ENCODE measurements at places on chromosomes 4 and X. TPM values are rescaled to one million over a fixed set of nuclear protein-coding genes. Genes with fewer than 3 reads are reported as not detected.

Gene BMX
- not detected for total RNA-seq

Gene TMEM47
- 0.81 TPM for total RNA-seq

Gene MAGEB10
- not detected for total RNA-seq

Gene FAM149A
- total RNA-seq = 1.7 TPM

Gene JCHAIN
- total RNA-seq = 0.46 TPM

Gene FAM13A
- 5.4 TPM for total RNA-seq

Gene CACNA1F
- total RNA-seq = not detected

Gene NPY2R
- total RNA-seq = 0.02 TPM

Gene BTK
- 0.13 TPM for total RNA-seq

Gene UGT2B11
- 0.12 TPM for total RNA-seq

Gene CSAG2
- total RNA-seq = not detected

Gene SSX2
- total RNA-seq = not detected

Gene TMEM156
- total RNA-seq = 22.8 TPM

Gene S100G
- total RNA-seq = not detected

Gene QRFPR
- not detected for total RNA-seq

Gene IL2RG
- not detected for total RNA-seq

Gene MGAT4D
- total RNA-seq = not detected

Gene FOXO4
- 1.4 TPM for total RNA-seq

Gene WFS1
- 16.0 TPM for total RNA-seq

Gene PDLIM3
- total RNA-seq = not detected

Gene GRXCR1
- not detected for total RNA-seq

Gene KLHL5
- total RNA-seq = 46.1 TPM

Gene RTL5
- 2.2 TPM for total RNA-seq

Gene NPFFR2
- not detected for total RNA-seq

Gene UGT2B15
- total RNA-seq = 0.07 TPM

Gene ABHD18
- total RNA-seq = 3.5 TPM

Gene GPC3
- total RNA-seq = not detected

Gene SHOX
- total RNA-seq = not detected

Gene RIPPLY1
- not detected for total RNA-seq

Gene NKX3-2
- total RNA-seq = 0.09 TPM

Gene FSTL5
- total RNA-seq = 0.05 TPM

Gene SHROOM3
- total RNA-seq = 7.9 TPM

Gene KLHL15
- total RNA-seq = 4.4 TPM

Gene HELT
- total RNA-seq = not detected

Gene AFM
- total RNA-seq = not detected

Gene EMCN
- not detected for total RNA-seq

Gene HSD17B13
- 0.08 TPM for total RNA-seq

Gene AMOT
- 0.02 TPM for total RNA-seq
